A549 treated with GW870086 at 1 μM for 4 hours (cell line): ENCODE measurements at places on chromosomes 5 and 9. TPM values are rescaled to one million over a fixed set of nuclear protein-coding genes. Genes with fewer than 3 reads are reported as not detected.

The PCDHA5 gene
- 0.50 to 0.74 TPM (median 0.70 TPM) in 5 replicates for total RNA-seq

The FAM153A gene
- not detected in 5 replicates for total RNA-seq

The PCDHGC5 gene
- 0.05 to 0.06 TPM in 2 of 5 replicates, not detected in the others for total RNA-seq

The PPP3R2 gene
- not detected in 5 replicates for total RNA-seq

The PRELID2 gene
- 5.0 to 11.0 TPM (median 8.6 TPM) in 5 replicates for total RNA-seq

The OR1J2 gene
- not detected in 5 replicates for total RNA-seq

The CAMK4 gene
- 0.01 to 0.05 TPM in 2 of 5 replicates, not detected in the others for total RNA-seq

The MLLT3 gene
- 13.9 to 14.9 TPM (median 14.4 TPM) in 5 replicates for total RNA-seq

The C5orf46 gene
- not detected in 5 replicates for total RNA-seq

The ZNF883 gene
- 0.70 to 0.94 TPM (median 0.86 TPM) in 5 replicates for total RNA-seq

The F12 gene
- total RNA-seq: 14.3 to 24.6 TPM (median 22.9 TPM) in 5 replicates

The IFNK gene
- not detected in 5 replicates for total RNA-seq

The FRMD3 gene
- 4.8 to 7.6 TPM (median 6.2 TPM) in 5 replicates for total RNA-seq

The CCDC192 gene
- total RNA-seq: not detected in 5 replicates

The FBXW5 gene
- 70.1 to 101 TPM (median 99.1 TPM) in 5 replicates for total RNA-seq

The LHFPL2 gene
- total RNA-seq: 57.6 to 79.3 TPM (median 77.9 TPM) in 5 replicates

The ZDHHC11 gene
- total RNA-seq: 12.3 to 21.6 TPM (median 17.7 TPM) in 5 replicates

The PCDH1 gene
- total RNA-seq: 2.9 to 6.0 TPM (median 5.7 TPM) in 5 replicates

The ELOVL7 gene
- total RNA-seq: 8.3 to 12.8 TPM (median 10.0 TPM) in 5 replicates

The GPR151 gene
- not detected in 5 replicates for total RNA-seq

The HTR4 gene
- not detected in 5 replicates for total RNA-seq

The LCN15 gene
- not detected in 5 replicates for total RNA-seq

The SPATA31C1 gene
- total RNA-seq: not detected in 5 replicates

The PROP1 gene
- 0.19 TPM in 1 of 5 replicates, not detected in the others for total RNA-seq

The KCNV2 gene
- total RNA-seq: not detected in 5 replicates

The PELO gene
- total RNA-seq: 16.9 to 19.9 TPM (median 18.9 TPM) in 5 replicates

The EGFLAM gene
- total RNA-seq: 0.11 to 0.51 TPM (median 0.17 TPM) in 5 replicates

The OR1Q1 gene
- total RNA-seq: not detected in 5 replicates

The GEMIN5 gene
- total RNA-seq: 22.1 to 25.4 TPM (median 23.7 TPM) in 5 replicates

The GRXCR2 gene
- not detected in 5 replicates for total RNA-seq

The PAX5 gene
- total RNA-seq: 0.01 TPM in 2 of 5 replicates, not detected in the others

The MARVELD2 gene
- total RNA-seq: 2.2 to 3.2 TPM (median 2.4 TPM) in 5 replicates

The MRPL22 gene
- 47.5 to 66.7 TPM (median 65.2 TPM) in 5 replicates for total RNA-seq

The HNRNPAB gene
- total RNA-seq: 312 to 335 TPM (median 319 TPM) in 5 replicates

The PCDHGB4 gene
- total RNA-seq: 0.74 to 1.00 TPM (median 0.79 TPM) in 5 replicates

The ELAVL2 gene
- total RNA-seq: 0.06 to 0.16 TPM in 2 of 5 replicates, not detected in the others

The FBXO4 gene
- total RNA-seq: 5.8 to 9.0 TPM (median 7.5 TPM) in 5 replicates

The PCSK5 gene
- total RNA-seq: 1.1 to 1.7 TPM (median 1.4 TPM) in 5 replicates

The CDH9 gene
- total RNA-seq: not detected in 5 replicates

The ADAMTS12 gene
- 6.6 to 9.2 TPM (median 7.6 TPM) in 5 replicates for total RNA-seq

The LHX3 gene
- 0.07 to 0.13 TPM (median 0.08 TPM) in 4 of 5 replicates, not detected in the other for total RNA-seq

The SLC1A1 gene
- total RNA-seq: 0.79 to 1.5 TPM (median 1.3 TPM) in 5 replicates
